ENCODE measurements at places on chromosomes 16 and 17. TPM values are rescaled to one million over a fixed set of nuclear protein-coding genes. Genes with fewer than 3 reads are reported as not detected.

DNA sequence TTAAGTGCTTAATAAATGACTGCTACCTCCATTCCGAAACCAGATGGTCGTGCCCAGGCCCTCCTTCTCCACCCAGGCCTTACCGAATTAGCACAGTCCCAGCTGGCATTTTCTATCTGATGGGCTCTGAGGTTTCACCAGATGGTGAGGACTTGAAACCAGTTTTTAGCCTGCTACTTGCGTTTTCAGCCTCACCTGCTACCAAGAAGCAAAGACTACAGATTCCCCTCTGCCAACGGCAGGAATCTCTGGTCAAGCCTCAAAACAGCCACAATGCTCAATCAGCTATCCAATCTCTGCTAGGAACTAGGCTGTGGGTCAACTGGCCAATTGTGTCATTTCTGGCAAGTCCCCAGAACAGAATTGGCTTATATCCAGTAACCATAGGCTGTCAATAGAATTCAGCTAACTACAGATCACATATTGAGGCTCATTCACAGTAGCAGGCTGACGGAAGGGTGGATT, 11.7 kb downstream of the PECAM1 start:
- no peak overlapping the region for H3K4me3 ChIP-seq
- H3K36me3 ChIP-seq, result peaks cover 42% of the 10 kb centered on the region
- H3K4me1 ChIP-seq, result peaks cover 35% of the 10 kb centered on the region
- no peaks in the 10 kb centered on the region for H3K27me3 ChIP-seq
- H3K27ac ChIP-seq, result peak overlapping the region; percentile 15
- DNase-seq, result no peak

The TNP2 gene
- not detected for polyA plus RNA-seq

- H3K4me3 ChIP-seq, result no peak overlapping the region
- peaks cover 25% of the 10 kb centered on the region for H3K4me1 ChIP-seq
- no peak for DNase-seq
- H3K36me3 ChIP-seq, result no peaks in the 10 kb centered on the region
These were observed 2.7 kb downstream of the GCGR start for GRCh38 chr17:81806461-81807209.

DNA sequence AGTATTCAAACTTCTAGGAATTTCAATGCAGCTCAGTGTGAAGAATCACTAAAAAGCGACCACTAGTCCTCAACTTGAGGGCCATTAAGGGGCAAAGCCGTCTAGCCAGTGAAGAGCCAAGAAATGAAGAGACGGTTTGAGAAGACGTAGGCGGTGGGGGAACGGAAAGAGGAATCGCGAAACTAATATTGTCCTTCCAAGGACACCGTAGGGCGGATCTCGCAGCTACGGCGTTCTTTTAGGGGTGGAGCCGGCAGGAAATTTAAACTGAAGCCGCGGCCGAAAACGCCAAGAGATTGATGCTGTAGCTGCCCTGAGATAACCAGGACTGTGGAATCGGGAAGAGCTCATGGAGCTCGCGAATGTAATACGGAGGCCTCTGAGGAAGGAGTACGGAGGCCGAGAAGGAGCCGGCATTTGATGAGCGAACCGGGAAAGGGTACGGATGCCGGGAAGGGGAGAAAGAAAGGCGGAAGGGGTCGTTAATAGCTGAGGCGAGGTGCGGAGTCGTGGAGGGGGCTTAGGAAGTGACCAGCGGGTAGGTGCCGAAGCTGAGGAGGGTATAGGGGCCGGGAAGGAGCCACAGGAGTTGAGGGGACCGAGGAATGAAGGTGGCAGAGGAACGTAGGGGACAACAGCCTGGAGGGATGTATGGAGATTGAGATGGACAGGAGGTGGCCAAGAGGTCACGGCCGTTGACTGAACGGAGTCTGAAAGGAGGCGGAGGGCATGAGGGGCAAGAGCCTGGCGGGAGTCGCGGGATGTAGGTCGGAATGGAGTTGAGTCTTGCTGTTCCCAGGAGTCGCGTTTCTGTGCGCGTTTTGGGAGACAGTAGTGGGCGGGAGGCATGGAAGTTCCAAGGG, at the start of gene DBF4B:
Gene DBF4B, plus strand, starts transcription at position 265 of the 863 bp plus-strand sequence. Its CDS starts 156 bp downstream, at position 421.
- H3K27me3 ChIP-seq, result no peaks in the 10 kb centered on the region
- no peaks in the 10 kb centered on the region for H3K36me3 ChIP-seq
- peak within 1 kb of the TSS; percentile 69 for H3K27ac ChIP-seq
- peaks cover 13% of the 10 kb centered on the region for H3K4me1 ChIP-seq

The TPPP3 gene
- polyA plus RNA-seq, result 7.2 TPM

DNA sequence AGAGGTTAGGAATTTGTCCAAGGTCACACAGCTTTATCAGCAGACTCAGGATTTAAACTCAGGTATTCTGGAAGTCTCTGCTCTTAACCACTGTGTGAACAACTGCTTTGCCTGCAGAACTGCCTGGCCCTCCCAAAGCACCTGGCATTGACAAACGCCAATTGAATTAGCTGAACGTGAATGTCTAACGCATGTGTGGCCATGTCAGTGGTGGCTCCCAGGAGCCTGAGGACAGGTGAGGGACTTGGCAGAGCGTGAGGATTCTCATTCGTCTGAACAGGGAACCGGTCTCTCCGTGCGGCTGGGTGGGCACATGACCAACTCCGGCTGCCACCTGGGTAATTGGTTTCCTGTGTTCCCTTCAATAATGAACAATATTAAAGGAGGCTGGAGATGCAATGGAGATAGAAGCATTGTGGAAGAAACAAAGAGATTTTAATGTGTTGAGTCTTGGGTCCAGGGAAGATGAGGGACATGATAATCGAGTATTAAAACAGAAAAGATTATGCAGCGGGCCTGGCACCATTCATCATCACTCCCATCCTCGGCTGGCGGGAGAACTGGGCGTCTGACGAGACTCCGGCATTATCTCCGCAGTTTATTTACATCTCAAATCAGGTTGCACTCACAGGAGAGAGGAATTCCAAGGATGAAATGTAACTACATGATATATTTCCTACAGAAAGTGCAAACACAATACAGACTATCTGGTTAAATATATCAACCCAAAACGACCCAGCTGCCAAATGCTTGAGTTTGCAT, 113.5 kb downstream of the NPIPB5 start:
- H3K27ac ChIP-seq, result no peak overlapping the region
- no peaks in the 10 kb centered on the region for H3K36me3 ChIP-seq
- no peaks in the 10 kb centered on the region for H3K4me1 ChIP-seq
- no peak for DNase-seq

DNA sequence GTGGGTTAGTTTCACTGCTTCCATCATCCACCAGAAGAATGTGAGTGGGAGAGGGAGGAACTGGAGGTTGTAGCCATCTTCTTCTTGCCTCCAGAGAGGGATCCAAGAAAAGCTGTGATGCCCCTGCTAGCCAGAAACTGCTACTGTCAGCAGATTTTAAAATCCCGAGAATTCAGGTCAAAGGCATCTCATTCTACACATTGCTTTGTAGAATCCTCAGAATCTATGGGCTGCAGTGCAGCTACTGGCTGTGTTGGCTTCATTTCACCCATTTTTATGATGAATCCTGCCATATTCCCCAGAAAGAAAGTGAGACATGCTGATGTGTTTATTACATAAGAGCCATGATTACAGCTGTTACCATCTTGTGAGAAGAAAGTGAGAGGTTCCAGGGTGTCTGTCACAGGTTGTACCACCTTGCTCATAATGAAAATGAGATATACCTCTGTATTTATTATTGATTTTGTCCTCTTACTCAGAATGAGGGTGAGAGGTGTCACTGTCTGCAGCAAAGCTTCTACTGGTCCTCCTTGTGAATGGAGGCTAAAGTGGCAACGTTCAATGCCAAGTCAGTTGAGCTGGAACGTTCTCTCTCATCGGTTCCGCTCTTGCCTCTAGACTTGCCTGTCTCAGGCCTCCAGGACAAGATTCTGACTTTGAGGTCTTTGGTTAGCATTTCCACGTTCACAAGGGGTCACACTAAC, 50.1 kb upstream of the MYH10 start:
- no peaks in the 10 kb centered on the region for H3K36me3 ChIP-seq
- DNase-seq, result no peak
- peaks cover 2% of the 10 kb centered on the region for H3K27me3 ChIP-seq
- H3K4me1 ChIP-seq, result no peaks in the 10 kb centered on the region

GRCh38 chr17:8995711-8996110, 25.6 kb upstream of the NTN1 start:
- no peak overlapping the region for H3K4me3 ChIP-seq
- no peaks in the 10 kb centered on the region for H3K36me3 ChIP-seq
- no peaks in the 10 kb centered on the region for H3K4me1 ChIP-seq
- DNase-seq, result no peak
- no peaks in the 10 kb centered on the region for H3K27me3 ChIP-seq
